Uterine smooth muscle cell (primary cell): ENCODE measurements at places on chromosomes 3 and 15. TPM values are rescaled to one million over a fixed set of nuclear protein-coding genes. Genes with fewer than 3 reads are reported as not detected.

The ARPIN gene
- total RNA-seq, result 12.2 and 13.5 TPM in 2 replicates

The LTF gene
- total RNA-seq, result under 0.01 TPM in 1 of 2 replicates, not detected in the other

The PTX3 gene
- 186 and 777 TPM in 2 replicates for total RNA-seq

The DUOXA2 gene
- total RNA-seq, result not detected in 2 replicates

The GOLGA8F gene
- not detected in 2 replicates for total RNA-seq

The TLE3 gene
- total RNA-seq, result 25.1 and 26.6 TPM in 2 replicates

The ESYT3 gene
- 4.5 and 6.5 TPM in 2 replicates for total RNA-seq

The GABRG3 gene
- total RNA-seq, result not detected in 2 replicates

The GABRR3 gene
- not detected in 2 replicates for total RNA-seq

The GOLGA8S gene
- total RNA-seq, result under 0.01 and 0.12 TPM in 2 replicates

The LOXL1 gene
- 64.3 and 68.5 TPM in 2 replicates for total RNA-seq

The MUC13 gene
- not detected in 2 replicates for total RNA-seq

The GOLGA6A gene
- total RNA-seq, result under 0.01 TPM in 1 of 2 replicates, not detected in the other

The SNX22 gene
- 0.33 and 0.87 TPM in 2 replicates for total RNA-seq

The IQCH gene
- total RNA-seq, result 5.7 and 7.0 TPM in 2 replicates

The FBXW12 gene
- not detected in 2 replicates for total RNA-seq

The CNTN4 gene
- 0.12 and 1.00 TPM in 2 replicates for total RNA-seq

The TF gene
- under 0.01 TPM in 2 replicates for total RNA-seq

The DCUN1D1 gene
- 44.5 and 46.8 TPM in 2 replicates for total RNA-seq

The ILDR1 gene
- total RNA-seq, result not detected in 2 replicates

The GLDN gene
- 0.22 and 0.37 TPM in 2 replicates for total RNA-seq

The HDC gene
- total RNA-seq, result 0.11 TPM in 1 of 2 replicates, not detected in the other

The RARRES1 gene
- 26.2 and 30.5 TPM in 2 replicates for total RNA-seq

The INKA1 gene
- 3.7 and 5.4 TPM in 2 replicates for total RNA-seq

The TGM4 gene
- not detected in 2 replicates for total RNA-seq

The NANOGP8 gene
- not detected in 2 replicates for total RNA-seq

The GRIP2 gene
- total RNA-seq, result 0.22 and 0.37 TPM in 2 replicates

The C3orf22 gene
- not detected in 2 replicates for total RNA-seq

The GABRA5 gene
- total RNA-seq, result 0.50 TPM in 1 of 2 replicates, not detected in the other

The SLC38A3 gene
- total RNA-seq, result not detected in 2 replicates

The PCSK6 gene
- total RNA-seq, result 0.44 and 1.2 TPM in 2 replicates

The DOCK3 gene
- under 0.01 and 0.12 TPM in 2 replicates for total RNA-seq

The RAD51 gene
- 4.9 and 11.0 TPM in 2 replicates for total RNA-seq

The RTP3 gene
- total RNA-seq, result not detected in 2 replicates

The ADGRG7 gene
- total RNA-seq, result 1.1 and 49.1 TPM in 2 replicates

The GASK1A gene
- total RNA-seq, result 2.2 and 3.9 TPM in 2 replicates

The C3orf52 gene
- 17.2 and 24.9 TPM in 2 replicates for total RNA-seq

The CORO2B gene
- 26.7 and 50.8 TPM in 2 replicates for total RNA-seq

The C3orf80 gene
- total RNA-seq, result 1.7 and 4.9 TPM in 2 replicates

The THAP10 gene
- 2.0 and 4.6 TPM in 2 replicates for total RNA-seq

The CPA3 gene
- total RNA-seq, result not detected in 2 replicates

The GOLGA8G gene
- total RNA-seq, result not detected in 2 replicates

The TMEM108 gene
- under 0.01 and 0.12 TPM in 2 replicates for total RNA-seq

The RYR3 gene
- not detected in 2 replicates for total RNA-seq

The DPH6 gene
- total RNA-seq, result 11.7 and 27.6 TPM in 2 replicates

The MAP6D1 gene
- total RNA-seq, result 1.2 and 2.5 TPM in 2 replicates

The IL12A gene
- total RNA-seq, result 3.4 and 4.1 TPM in 2 replicates

The HGD gene
- total RNA-seq, result 0.33 TPM in 1 of 2 replicates, not detected in the other

The HYAL1 gene
- 0.50 and 0.66 TPM in 2 replicates for total RNA-seq

The KCNH8 gene
- total RNA-seq, result under 0.01 TPM in 2 replicates

The POTEB3 gene
- total RNA-seq, result not detected in 2 replicates

The GOLGA6B gene
- not detected in 2 replicates for total RNA-seq

The SLC28A2 gene
- not detected in 2 replicates for total RNA-seq

The GREM1 gene
- 94.3 and 684 TPM in 2 replicates for total RNA-seq

The ENTPD3 gene
- total RNA-seq, result not detected in 2 replicates
